Globus pallidus (tissue), 1 donor: ENCODE measurements at places on chromosomes 1 and 21.
A peak's percentile ranks its signal among the peaks of the same experiment; 100 is the strongest.

DNA sequence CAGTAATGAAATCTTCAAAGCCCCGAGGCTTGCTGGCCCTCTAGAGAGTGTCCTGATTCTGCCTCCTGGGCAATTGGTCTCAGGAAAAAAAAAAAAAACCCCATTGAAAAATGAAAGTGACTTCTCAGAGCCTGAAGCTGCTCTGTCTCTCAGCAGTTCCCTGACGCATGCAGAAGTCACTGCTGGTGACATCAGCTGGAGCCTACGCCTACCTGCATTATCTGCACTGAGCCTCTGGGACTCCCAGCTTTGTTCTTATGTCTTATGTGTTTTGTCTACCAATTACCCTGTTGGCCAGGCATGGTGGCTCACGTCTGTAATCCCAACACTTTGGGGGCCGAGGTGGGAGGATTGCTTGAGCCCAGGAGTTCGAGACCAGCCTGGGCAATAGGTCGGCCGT, 10.1 kb upstream of the SLC25A33 start:
- peak; percentile 35 for DNase-seq

GRCh38 chr1:197910120-197910991, 6.8 kb upstream of the LHX9 start:
- DNase-seq, result no peak

GRCh38 chr1:10917513-10918454, 94.7 kb upstream of the TARDBP start:
- DNase-seq, result no peak

DNA sequence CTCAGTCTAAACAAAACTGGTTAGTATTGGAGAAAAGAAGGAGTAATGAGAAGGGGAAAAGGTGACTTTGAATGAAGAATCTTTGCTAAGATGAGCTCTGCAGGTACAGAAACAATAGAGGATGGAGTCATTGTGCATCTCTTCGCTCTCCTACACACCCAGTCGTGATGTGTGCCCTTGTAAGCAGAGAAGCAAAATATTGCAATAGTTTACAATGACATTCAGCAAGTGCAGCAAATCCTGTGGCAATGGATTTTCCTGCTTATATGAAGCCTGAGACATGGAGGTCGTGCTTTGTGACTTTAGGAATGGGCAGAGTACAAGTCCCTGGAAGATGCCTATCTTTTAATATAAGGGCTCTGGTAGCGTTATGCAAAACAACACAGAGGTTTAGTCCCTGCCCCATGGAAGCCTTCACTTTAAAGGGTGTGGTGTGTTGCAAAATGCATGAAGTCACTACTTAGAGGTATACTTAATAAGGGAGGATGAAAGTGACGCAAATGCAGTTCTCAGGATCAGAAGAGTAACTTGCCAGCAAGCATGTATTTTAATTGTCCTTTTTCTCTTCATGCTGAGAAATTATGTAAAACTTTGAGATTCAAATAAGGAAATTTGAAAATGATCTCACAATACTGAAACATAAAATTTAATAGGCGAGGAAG, 88.0 kb upstream of the IVNS1ABP start:
- no peak for DNase-seq

- DNase-seq, result no peak
Measured at GRCh38 chr1:103187673-103188072, 79.4 kb upstream of the COL11A1 start.

DNA sequence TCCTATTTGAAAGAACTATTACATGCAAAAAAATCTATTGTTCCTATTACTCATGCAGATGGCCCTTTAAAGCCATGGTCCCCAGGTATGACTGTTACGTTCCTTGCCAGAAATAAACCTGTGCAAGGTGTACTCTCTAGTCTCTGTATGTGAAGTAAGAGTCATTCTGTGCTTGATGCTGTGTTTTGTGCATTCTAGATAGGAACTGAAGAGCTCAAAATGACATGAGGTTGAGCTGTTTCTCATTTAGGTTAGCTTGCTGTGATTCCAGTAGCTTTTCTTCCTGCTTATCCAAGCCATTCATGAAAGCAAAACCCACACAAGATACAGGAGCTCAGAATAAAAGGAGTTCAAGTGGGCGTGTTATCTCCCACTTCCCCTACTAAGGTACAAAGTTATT, 64.3 kb upstream of the ZNF326 start:
- no peak for DNase-seq

DNA sequence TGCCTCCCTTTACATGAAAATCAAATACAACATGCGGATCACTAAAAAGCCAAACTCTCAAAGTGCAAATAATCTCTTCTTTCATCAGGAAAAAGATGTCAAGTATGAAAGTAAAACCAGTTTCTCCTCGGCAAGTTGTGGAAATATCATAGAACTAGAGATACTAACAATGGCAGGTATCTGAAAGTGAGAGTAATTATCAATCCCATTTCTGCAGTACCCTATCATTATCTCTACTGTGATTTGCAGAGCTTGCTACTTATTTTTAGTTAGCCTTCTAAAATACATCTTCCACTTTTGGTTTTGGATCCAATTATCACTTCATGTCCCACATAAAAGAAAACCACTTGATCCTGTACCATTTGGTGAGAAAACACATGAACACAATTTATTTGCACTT, 3.0 kb downstream of the TP53BP2 start:
- DNase-seq, result no peak

GRCh38 chr1:183137782-183138181, 48.3 kb upstream of the LAMC2 start:
- DNase-seq, result no peak

- DNase-seq, result no peak
Measured at GRCh38 chr1:26614655-26615411, 81.0 kb upstream of the ARID1A start.

GRCh38 chr1:67711158-67711854, 26.3 kb downstream of the GADD45A start:
- DNase-seq, result no peak

DNA sequence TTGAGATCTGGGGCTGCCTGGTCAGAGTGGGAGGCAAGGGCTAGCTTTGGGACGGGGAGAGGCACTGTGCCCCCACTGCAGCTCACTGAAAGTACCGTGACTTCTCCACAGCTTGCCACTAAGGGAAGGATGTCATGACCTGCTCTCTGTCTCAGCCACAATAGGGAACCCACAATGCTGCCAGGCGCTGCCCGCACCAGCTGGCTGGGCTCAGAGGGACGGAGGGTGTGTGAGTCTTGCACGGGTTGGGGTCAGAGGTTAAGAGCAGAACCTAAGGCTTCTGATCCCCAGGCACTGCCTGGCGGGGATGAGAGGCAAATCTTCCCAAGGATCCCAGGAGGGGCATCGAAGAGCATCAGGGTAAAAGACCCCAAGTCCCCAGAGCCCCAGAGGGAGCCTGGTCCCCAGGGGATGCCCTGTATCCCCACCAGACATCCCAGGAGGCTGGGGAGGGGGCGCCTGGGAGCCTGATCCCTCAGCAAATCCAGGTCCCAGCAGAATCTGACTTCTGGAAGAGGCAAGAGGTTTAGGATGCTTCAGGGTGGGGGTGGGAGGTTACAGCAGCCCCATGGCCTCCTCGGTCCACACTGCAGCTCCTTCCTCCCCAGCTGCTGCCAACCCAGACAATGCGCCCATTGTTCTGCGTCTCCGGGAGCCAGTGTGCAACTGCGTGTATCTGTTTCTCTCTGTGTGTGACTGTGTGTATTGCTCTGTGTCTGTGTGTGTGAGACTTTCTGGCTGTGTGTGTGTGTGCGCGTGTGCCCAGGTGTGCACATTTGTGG, 2.0 kb upstream of the MARCKSL1 start:
- DNase-seq, result peak; percentile 97

DNA sequence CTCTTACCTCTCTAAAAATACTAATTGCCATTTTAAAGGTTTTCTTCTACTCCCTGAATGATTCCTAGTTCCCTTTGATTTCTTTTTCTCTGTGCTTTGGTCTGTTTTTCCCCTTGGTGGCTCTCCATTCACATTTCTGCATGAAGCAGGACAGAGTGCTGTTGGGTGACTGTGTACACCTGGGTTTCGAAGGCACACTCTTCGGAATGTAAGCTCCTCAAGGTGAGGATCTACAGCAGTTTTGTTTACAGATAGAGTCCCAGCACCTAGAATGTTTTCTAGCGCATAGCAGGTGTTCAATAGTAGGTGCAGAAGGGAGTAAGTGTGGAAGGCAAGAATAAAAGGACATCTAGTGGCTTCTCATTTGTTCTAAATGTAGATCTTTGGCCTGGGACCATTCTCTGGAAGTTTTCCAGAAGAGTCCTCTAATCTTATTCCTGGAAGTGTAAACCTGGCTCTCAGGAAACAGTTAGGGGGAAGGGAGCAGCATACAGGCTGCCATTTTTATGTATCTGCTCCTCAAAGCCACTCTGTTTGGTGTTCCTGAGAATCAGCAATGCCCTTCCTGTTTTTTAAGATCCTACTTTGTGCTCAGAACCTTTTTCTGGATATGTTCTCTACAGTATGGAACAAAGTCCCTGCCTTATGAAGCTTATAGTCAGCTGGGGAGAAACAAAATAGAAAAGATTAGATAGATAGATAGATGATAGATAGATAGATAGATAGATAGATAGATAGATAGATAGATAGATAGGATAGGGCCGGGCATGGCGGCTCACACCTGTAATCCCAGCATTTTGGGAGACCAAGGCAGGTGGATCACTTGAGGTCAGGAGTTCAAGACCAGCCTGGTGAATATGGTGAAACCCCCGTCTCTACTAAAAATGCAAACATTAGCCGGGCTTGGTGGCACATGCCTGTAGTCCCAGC, 22.8 kb upstream of the EFNA1 start:
- no peak for DNase-seq

- DNase-seq, result peak; percentile 47
Measured at GRCh38 chr1:172746091-172746949, 87.4 kb downstream of the FASLG start.

DNA sequence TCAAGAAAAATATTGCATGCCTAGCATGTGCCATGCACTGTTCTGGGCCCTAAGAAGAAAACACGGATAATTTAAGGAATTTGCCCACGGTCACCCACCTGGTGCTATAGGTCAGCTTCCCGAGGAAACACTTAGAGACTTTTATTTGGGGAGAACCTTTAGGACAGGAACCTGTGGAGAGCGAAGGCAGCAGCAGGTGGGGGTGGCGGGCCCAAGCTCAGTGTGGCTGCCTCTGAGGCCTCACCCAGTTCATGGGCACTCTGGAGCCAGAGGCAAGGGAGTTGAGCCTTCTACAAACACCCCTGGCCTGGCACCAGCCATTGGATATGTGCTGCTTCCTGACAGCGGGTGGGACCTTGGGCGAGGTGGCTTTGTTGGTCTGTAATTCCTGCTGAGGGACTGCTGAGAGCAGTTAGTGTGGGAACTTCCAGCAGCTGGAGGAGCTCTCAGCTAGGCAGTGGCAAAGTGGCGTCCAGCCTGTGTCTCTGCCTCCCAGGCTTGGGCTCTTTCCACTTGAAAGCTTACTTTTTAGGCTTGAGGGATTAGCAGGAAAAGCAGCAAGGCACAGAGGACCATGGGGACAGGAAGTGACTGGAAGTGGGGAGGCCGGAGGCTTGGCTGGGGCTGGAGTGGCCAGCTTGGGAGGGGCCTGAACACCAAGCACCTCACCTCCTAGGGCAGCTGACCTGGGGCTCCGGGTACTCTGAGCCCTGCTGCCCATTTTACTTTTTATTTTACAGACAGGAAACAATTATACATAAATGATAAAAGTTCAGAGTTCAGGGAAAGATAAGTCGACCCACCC, 19.1 kb downstream of the MRPL37 start:
- DNase-seq, result no peak

DNA sequence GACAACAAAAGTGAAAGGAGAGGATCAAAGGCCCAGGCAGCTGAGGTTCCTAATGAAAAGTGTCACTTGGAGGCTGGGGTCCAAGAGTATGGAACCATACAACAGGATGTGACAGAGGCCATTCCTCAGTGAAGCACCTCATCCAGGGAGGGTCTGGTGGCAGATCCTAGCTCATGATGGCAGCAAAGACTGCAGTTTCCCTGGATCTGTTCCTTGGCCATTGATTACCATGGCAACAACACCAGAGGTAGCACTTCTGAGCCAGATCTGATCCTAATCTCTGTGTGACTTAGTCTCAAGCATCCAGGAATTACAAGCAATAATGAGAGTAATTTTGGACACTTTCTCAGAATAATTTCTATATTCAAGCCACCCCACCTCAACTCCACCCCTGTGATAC, 12.9 kb downstream of the FAM177B start:
- DNase-seq, result no peak

DNA sequence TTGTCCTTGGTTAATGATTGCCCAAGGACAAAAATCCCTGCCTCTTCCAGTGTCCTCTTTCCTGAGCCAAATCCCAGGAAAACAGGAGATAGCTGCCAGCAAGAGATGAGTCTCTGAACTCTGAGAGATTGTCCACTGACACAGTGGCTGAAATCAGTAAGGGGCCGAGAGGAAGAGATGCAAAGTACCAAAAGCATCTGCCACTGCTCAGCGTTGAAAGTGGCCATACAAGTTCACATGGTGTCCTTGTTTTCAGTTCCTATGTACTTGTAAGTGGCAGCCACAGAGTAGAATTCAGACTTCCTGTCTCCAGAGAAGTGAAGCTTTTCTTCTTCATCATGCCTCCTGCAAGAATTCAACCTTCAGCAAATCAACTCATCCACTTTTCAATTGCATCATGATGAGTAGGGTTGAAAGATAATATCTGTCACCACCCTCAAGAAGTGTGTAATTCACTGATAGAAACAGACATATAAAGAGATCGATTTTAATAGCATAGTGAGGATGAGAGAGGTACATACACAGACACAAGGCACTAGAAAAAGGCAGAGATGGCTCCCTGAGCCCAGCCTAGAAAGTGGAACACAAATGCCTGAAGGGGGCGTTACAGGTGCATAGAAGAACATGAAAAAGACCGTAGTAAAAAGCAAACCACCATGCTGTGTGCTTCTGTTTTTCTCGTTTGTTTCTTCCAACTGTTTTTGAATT, 185.8 kb downstream of the MRPL39 start:
- no peak for DNase-seq
